Hematopoietic multipotent progenitor cell treated with erythropoietin and hydrocortisone succinate and interleukin-3 and kit ligand, for 6 days (in vitro differentiated cells): ENCODE measurements at places on chromosomes 1 and 21.
A peak's percentile ranks its signal among the peaks of the same experiment; 100 is the strongest.

GRCh38 chr1:243477731-243478290 lies 222.0 kb downstream of the SDCCAG8 start:
- DNase-seq: peak; percentile 37

- no peak for DNase-seq
These were observed 171.4 kb downstream of the DHRS3 start for GRCh38 chr1:12446593-12446992.

- DNase-seq: no peak
These were observed 9.1 kb upstream of the HEYL start for GRCh38 chr1:39648496-39648895.

DNA sequence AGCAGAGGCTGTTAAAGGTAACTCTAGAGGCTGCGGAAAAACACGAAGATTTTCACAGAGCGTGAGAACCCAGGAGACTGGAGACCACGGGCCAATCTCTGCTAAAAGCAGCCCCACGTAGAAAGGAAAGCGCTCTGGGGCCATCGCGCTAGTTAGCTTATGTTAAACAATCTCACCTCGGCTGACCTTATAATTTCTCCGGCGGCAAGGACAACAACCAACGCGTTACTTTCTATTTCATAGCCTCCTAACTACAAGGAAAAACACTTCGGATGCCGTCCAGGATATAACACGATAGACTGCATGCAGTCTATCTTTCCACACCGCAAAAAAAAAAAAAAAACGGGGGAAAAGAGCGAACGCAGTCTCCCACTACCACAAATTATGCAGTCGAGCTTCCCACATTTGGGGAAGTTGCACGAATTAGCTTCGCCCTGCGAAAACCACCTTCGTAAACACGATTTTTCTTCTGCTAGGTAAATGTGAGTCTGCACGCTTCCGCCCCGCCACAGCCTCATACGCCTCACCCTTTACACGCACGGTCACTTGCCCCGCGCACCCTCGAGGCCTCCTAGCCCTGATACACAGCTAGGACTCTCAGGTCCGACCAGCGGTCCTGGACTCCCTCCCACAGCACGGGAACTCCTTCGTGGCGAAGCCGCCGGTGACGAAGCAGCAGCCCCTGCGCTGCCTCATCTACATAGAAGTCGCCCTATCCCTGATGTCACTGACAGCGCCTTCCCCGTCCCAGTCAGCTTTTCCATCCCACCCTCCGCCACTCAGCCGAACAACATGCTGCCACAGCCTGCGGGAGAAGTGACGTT lies 87.8 kb downstream of the PRKAB2 start:
- DNase-seq: peak; percentile 90

DNA sequence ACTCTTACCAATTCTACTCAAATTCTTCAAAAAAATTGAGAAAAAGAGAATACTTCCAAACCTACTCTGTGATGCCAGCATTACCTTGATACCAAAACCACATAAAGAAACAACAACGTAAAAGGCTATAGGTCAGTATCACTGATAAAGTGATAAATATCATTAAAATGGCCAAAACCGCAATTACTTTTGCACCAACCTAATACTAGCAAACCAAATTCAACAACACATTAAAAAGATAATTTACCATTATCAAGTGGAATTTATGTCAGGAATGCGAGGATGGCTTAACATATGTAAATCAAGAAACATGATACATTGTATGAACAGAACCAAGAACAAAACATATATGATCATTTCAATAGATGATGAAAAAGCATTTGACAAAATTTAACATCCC lies 7.0 kb downstream of the SPAG17 start:
- DNase-seq: no peak

GRCh38 chr1:232528472-232529089 lies 101.4 kb downstream of the SIPA1L2 start:
- no peak for DNase-seq

GRCh38 chr1:8104278-8105236 lies 78.4 kb upstream of the ERRFI1 start:
- peak; percentile 12 for DNase-seq

GRCh38 chr1:227940791-227941241 lies 6.9 kb downstream of the WNT9A start:
- no peak for DNase-seq

DNA sequence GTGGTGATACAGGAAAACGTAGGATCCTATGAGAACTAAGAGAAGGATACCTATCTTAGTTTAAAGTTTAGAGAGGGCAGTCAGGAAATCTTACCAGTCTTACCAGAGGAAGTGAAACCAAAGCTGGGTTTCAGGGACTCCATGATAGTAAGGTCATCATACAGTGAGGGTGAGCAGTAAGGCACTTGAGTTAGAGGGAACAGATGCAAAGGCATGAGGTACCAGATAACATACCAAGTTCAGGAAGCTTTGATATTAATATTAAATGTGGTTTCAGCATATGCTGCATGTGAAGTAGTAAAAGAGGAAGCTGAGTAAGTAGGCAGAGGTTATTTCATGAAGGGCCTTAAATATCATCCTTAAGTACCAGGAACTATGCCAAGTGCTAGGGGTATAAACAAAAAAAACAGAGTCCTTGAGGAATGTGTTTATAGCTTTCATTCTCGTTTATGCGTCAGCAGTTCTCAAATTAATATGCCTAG lies 16.9 kb downstream of the ATG4C start:
- DNase-seq: peak; percentile 87

DNA sequence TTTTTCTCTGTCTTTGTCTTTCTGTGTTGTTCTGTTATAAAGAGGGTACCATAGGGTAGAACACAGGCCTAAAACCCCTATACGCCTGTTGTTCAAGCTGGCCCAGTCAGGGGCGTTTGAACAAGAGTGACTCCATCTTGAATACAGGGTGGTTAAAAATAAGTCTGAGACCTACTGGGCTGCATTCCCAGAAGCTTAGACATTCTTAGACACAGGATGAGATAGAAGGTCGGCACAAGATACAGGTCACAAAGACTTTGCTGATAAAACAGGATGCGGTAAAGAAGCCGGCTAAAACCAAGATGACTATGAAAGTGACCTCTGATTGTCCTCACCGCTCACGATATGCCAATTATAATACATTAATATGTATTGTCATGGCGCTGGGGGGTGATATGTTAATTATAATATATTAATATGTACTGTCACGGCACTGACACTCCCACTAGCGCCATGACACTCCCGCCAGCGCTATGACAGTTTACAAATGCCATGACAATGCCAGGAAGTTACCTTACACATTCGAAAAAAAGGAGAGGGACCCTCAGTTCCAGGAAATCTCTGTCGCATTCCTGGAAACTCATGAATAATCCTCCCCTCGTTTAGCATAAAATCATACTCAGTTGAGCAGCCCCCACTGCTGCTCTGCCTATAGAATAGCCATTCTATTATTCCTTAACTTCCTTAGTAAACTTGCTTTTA lies 58.5 kb upstream of the KLHDC7A start:
- DNase-seq: no peak

GRCh38 chr1:170133766-170134495 lies 11.8 kb upstream of the NTMT2 start:
- no peak for DNase-seq

DNA sequence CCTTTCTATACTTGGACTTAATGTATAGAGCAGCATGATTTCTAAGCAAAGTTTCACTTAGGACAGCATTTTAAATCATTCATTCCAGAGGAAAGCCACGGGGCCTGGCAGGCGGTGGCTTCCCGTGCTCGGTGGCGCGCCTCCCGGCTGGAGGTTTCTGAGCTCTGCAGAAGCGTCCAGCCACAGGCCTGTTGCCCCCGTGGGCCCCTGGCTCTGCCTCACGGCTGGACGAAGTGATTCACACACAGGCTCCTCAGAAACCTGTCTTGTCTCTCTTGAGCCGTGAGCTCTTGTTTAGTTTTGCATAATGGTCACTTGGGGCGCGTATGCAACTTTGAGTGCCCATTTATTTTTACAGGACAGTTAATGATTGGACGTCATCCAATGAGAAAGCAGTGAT lies 22.1 kb upstream of the DIP2A start:
- no peak for DNase-seq

DNA sequence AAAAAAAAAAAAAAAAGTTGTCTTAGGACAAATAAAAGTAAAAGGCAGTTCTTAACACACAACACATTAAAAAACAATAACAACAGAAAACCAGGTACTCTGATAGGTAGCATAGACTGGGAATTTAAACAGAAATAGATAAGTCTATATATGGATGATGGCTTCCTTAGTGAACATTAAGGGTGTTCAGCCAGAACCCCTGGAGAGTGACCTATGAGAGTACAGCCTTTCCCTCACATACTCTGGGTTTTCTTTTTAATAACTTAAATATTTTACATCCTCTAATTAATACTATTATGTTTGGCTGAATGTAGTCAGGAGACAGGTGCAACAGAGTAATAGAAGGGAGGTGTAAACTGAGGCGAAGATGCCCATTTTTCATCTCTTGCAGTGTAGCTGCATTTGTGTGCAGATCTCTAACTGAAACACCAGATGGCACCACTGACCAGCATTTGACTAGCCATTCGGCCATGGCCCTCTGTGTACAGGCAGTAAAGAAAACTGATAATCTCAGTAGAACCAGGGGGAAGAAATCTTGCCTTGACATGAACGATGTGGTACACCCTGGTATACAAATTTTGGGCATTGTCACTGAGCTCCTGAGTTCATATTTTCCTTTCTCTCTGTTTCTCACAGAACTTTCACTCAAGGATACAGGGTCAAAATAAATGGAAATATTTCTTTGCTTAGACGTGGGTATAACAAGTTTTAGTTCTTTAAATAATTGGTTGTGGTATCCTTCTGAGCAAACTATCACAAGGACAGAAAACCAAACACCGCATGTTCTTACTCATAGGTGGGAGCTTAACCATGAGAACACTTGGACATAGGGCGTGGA lies 7.6 kb downstream of the TTF2 start:
- peak; percentile 76 for DNase-seq

- DNase-seq: no peak
These were observed 361.3 kb downstream of the TTLL7 start for GRCh38 chr1:83637586-83637985.

GRCh38 chr1:76293831-76294230 lies 219.3 kb downstream of the ST6GALNAC3 start:
- DNase-seq: no peak

- no peak for DNase-seq
These were observed 14.9 kb downstream of the SLC9A1 start for GRCh38 chr1:27139980-27140379.

DNA sequence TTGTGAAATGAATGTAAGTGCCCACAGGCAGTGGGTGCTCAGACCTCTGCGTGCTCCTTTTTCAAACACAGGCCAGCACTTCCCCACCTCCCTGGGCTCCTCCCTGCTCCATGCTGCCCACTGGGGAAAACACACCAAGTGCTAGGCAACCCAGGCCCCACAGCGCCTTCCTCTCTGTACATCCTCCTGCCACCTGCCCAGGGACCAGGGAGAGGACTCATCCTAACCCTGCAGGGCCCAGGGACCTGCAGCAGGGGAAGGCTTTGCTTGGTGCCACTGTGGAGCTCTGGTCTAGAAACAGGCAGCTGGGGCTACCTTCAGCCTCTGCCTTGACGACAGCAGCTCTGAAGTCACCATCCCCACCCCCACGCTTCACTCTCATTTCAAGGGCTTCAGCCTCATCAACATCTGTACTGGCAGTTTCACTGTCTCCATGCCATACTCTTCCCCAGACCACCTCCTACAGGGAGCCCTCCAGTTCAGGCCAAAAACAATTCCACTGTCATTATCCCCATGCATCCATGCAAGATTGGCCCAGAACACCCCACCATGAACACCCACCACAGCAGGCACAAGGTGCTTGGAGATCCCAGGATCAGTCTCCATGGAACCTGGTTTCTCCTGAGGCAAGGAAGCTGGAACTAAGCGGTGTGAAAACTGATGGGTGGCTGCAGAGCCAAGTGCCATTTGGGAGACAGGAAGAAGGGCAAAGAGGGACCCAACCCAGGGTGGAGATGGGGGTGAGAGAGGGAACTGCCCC lies 1.1 kb downstream of the IGSF8 start:
- no peak for DNase-seq
